Mammary epithelial cell (primary cell): ENCODE measurements at places on chromosomes 4 and X. TPM values are rescaled to one million over a fixed set of nuclear protein-coding genes. Genes with fewer than 3 reads are reported as not detected.
A peak's percentile ranks its signal among the peaks of the same experiment; 100 is the strongest.

The ADH7 gene
- 0.33 TPM for total RNA-seq

The ETDB gene
- total RNA-seq, result not detected

The SYP gene
- 0.45 and 0.49 TPM in 2 replicates for total RNA-seq

The INPP4B gene
- total RNA-seq, result 68.0 and 80.0 TPM in 2 replicates

The PI4K2B gene
- 20.5 and 28.2 TPM in 2 replicates for total RNA-seq

The SLC10A4 gene
- 0.21 TPM in 1 of 2 replicates, not detected in the other for total RNA-seq

The TMPRSS11E gene
- 1.0 and 2.3 TPM in 2 replicates for total RNA-seq

The CLCN5 gene
- total RNA-seq, result 6.9 and 9.7 TPM in 2 replicates

The UPF3B gene
- total RNA-seq, result 10.0 and 11.9 TPM in 2 replicates

The ESX1 gene
- under 0.01 TPM for total RNA-seq

The ASB12 gene
- total RNA-seq, result not detected

The GPR50 gene
- total RNA-seq, result not detected

The SASH3 gene
- total RNA-seq, result not detected in 2 replicates

The RAB40A gene
- total RNA-seq, result 0.50 TPM

The USP17L19 gene
- total RNA-seq, result not detected

The HELT gene
- total RNA-seq, result not detected in 2 replicates

The WDR44 gene
- total RNA-seq, result 18.9 and 23.1 TPM in 2 replicates

The FRAS1 gene
- 55.8 TPM for total RNA-seq

The F11 gene
- not detected for total RNA-seq

The REPS2 gene
- total RNA-seq, result 2.6 and 4.8 TPM in 2 replicates

GRCh38 chr4:89284828-89285227 is 22.8 kb downstream of the GPRIN3 start:
- DNase-seq, result no peak

DNA sequence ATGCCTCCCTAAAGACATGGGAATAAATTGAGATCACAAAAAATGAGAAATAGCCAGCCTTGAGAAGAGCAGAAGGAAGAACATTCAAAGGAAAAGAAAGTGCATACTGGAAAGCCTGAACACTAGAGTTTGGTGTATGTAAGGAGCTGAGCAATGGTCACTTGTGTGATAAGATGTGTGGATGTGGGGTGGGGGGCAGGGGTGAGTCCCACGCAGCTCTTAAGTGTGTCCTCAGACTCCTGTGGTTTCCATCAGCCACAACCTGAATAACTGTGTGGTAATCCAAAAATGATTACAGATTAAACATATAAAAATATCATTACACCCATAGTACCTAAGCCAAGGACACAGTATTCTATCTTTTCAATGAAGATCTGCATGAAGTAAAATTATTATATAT is 59.9 kb downstream of the ELOVL6 start:
- DNase-seq, result no peak

GRCh38 chrX:123422875-123423274 is 238.8 kb downstream of the GRIA3 start:
- DNase-seq, result peak; percentile 27

DNA sequence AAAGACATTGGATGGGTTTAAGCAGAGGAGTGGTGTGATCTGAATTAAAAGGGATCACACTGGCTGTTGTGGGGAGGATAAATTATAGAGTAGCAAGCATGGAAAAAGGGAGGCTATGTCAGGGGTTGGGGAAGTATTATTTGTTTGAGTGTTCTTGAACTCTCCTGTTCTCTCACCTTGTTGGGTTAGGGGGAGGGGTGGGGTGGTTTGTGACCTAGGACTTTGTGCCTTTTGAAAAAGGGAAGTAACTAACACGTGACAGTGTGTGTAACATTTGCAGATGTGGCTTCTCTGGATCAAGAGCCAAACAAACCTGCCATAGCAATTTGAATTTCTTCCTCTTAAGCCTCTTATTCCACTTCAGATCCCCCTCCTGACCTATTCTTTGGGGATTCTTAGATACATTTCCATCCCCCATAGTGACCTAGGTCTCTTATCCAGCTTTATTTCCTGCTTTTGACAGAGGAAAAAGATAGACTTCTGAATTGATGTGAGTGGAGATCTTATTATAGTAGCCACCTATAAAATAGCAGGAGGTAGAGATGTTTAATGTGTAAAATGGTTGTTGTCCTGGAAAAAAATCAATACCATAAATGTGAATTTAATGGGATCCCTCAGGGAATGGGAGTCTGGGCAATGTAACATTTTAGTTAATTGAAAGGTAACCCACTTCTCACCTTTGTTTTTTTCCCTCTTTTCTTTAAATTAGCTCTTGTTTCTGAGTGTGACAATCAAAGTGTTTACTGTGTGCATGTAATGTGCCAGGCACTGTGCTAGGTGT is 120.4 kb downstream of the CT47B1 start:
- no peak for DNase-seq

GRCh38 chrX:149471397-149471796 is 33.7 kb downstream of the IDS start:
- no peak for DNase-seq

- DNase-seq, result no peak
Measured at GRCh38 chr4:13963601-13964000, 336.1 kb upstream of the BOD1L1 start.

GRCh38 chr4:15783676-15784075 is 5.5 kb downstream of the CD38 start:
- no peak for DNase-seq

GRCh38 chrX:9676306-9676705 is 89.3 kb downstream of the GPR143 start:
- DNase-seq, result no peak

GRCh38 chr4:148053298-148054003 is 321.6 kb downstream of the ARHGAP10 start:
- no peak for DNase-seq

- no peak for DNase-seq
Measured at GRCh38 chr4:122990891-122991290, 68.5 kb upstream of the NUDT6 start.

DNA sequence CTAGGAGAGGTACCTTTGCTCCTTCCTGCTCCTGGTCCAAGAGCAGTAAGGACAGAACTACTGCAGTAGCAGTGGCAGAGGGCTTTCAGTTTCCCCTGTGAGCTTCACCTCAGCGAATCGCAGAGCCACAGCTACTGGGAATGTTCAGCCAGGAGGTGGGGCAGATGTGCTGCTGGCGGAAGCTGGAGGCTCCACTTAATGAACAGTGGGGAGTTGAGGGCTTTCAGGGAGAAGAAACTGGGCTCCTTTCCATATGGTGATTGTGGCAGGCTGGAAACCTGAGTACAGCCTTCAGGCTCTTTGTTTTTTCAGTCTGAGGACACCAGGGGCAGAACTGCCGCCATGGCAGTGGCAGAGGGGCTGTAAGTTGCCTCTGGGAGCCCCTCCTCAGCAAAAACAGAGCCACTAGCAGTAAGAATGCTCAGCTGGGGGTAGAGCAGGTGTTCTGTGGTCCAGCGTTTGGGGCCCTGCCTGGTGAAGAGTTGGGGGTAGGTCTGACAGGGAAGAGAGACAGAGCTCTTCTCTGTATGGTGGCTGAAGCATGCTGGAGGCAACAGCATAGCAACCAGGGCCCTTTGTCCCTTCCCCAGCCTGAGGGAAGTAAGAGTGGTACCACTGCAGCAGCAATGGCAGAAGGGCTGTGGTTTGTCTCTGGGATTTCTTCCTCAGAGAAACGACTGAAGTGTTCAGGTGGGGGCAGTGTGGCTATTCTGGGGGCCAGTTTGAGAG is 106.0 kb upstream of the GRXCR1 start:
- no peak for DNase-seq

GRCh38 chr4:27917381-27917780 is 1056.7 kb downstream of the STIM2 start:
- no peak for DNase-seq

GRCh38 chrX:68503836-68504636 is 5.2 kb downstream of the YIPF6 start:
- peak; percentile 68 for DNase-seq

GRCh38 chrX:155747520-155747919 is 133.6 kb upstream of the VAMP7 start:
- DNase-seq, result peak; percentile 2

DNA sequence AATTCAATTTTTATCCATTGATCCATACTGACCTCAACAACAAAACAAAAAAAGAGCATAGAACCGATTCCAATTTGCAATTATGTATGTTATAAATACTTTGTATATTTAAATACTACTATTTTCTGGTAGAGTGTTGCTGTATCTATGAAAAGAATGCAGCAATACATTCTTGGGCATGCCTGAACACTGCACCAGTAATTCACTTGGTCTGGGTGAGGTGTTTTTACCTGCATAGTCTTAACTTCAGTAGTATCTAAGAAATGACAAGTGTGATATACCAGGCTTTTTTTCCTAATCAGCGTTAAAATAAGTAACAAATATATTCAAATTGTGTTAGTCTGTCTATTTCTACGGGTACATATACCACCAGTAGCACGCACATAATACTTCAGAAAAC is 120.2 kb downstream of the KLHL13 start:
- peak; percentile 70 for DNase-seq

- DNase-seq, result peak; percentile 47
Measured at GRCh38 chr4:98448908-98449307, 187.7 kb downstream of the RAP1GDS1 start.

DNA sequence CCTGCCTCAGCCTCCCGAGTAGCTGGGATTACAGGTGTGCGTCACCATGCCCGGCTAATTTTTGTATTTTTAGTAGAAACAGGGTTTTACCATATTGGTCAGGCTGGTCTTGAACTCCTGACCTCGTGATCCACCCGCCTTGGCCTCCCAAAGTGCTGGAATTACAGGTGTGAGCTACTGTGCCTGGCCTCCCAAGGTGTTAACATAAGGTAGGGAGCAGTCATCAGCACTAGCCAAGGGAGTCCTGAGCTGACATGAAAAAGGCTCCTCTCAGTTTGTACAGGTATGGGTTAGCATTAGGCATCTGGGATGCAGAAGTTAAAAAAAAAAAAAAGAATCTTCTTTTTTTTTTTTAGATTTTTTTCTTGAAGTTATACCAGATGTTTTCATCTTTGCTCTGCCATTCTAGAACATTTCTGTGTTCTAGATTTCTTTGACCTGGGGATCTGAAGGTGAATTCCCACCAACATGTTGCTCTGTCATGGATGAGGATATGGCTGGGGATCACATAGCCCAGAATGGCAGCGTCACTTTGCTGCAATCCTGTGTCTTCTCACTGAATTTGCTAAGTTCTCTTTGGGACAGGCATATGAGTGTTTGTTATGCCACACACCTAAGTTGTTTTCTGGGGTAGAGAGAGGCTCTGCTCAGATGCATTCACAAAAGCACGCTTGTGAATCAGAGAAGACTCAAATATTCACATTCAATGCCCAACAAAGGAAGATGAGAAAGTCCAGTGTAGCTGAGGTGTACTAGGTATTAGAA is 24.4 kb upstream of the PLA2G12A start:
- no peak for DNase-seq

DNA sequence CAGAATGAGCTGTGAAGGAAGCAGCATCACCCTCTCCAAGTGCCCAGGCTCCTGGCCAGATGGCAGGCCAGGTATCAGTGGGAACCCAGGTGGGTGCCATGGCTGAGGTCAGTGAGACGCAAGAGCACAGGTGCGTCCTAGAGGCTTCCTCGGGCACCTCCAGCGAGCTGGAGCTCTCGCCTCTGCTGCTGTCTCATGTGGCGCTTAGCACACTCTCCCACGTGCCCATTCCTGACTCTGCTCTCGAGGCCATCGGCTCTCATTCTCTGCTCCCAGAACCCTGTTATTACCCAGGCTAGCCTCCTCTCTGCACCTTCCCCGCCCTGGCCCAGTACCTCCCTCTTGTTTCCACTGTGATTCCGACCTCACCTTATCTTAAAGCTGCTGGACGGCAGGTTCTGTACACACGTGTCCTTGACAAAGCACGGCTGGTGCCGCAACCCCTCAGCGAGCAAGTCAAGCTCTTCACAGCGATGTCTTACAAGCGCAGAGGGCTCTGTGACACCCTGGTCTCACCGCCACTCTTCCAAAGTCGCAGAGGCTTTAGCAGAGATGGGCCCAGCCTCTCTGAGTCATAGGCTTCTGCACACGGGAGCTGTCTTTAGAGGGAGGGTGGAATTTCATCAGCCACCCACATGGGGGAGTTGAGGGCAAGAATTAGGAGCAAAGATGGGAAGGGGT is 15.4 kb upstream of the MSANTD1 start:
- DNase-seq, result no peak

- peak; percentile 31 for DNase-seq
Measured at GRCh38 chrX:21056622-21057021, 317.6 kb upstream of the CNKSR2 start.

- DNase-seq, result no peak
Measured at GRCh38 chrX:96379951-96380350, 304.7 kb upstream of the DIAPH2 start.

GRCh38 chr4:141645611-141646340 is 9.4 kb downstream of the IL15 start:
- peak; percentile 81 for DNase-seq

- DNase-seq, result no peak
Measured at GRCh38 chr4:2961811-2962441, 1.3 kb downstream of the NOP14 start.

DNA sequence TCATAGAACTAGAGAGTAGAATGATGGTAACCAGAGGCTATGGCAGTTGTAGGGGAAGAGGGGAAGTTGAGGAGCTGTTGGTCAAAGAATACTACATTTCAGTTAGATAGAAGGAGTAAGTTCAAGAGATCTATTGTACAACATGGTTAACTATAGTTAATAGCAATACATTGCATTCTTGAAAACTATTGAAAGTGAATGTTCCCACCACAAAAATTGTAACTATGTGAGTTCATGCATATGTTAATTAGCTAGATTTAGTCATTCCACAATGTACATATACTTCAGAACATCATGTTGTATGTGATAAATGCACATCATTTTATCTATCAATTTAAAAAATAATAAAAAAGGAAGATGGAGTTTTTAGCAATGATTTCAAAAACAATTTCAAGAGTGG is 125.3 kb upstream of the IL15 start:
- no peak for DNase-seq

GRCh38 chrX:16039363-16039762 is 84.0 kb upstream of the GRPR start:
- no peak for DNase-seq

GRCh38 chrX:154735695-154736393 is 15.0 kb downstream of the GAB3 start:
- peak; percentile 41 for DNase-seq

GRCh38 chr4:153257991-153258390 is 53.7 kb downstream of the TRIM2 start:
- no peak for DNase-seq

GRCh38 chr4:1323635-1324442 is 23.2 kb upstream of the UVSSA start:
- peak; percentile 98 for DNase-seq

DNA sequence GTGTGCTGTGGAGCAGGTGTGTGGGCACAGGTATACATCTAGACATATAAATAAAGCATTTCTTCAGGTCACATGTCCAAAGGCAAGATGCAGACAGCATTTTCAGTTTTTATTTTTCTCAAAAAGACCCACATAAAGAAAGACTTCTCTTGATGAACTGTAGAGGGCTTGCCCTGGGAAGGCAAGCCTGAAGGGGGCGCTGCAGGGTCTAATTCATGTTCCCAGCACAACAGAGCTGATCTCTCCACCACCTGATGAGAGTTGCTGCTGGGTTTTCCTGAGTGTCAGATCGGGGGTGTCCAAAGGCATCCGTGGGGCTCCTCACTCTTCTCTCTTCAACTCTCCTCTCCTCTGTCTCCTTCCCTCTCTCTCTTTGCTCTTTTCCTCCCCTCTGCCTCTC is 26.6 kb downstream of the ADRA2C start:
- DNase-seq, result no peak

GRCh38 chr4:184755278-184755677 is 21.4 kb upstream of the CENPU start:
- DNase-seq, result peak; percentile 77
